Sciatic nerve (tissue), 2 donors: ENCODE measurements at places on chromosomes 6 and 20. TPM values are rescaled to one million over a fixed set of nuclear protein-coding genes. Genes with fewer than 3 reads are reported as not detected.

GRCh38 chr20:57589123-57589727 lies 28.3 kb downstream of the PCK1 start:
- no peak for DNase-seq

DNA sequence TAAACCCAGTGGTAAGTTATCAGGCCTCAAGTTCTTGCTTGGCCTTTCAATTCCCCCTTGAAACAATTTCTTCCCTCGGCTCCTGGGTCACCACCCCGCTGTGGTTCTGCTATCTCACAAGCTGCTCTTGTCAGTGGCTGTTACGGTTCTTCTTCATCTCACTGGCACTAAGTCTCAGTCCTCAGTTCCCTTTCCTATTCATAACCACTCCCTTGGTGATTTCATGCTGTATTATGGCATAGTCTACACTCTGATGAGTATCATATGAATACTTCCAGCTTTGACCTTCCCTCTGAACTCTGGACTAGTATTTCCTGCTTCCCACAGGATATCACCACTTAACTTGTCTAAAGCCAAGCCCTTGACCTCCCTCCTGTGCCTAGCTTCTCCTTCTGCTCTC lies 7.9 kb downstream of the TAAR1 start:
- no peak for DNase-seq

DNA sequence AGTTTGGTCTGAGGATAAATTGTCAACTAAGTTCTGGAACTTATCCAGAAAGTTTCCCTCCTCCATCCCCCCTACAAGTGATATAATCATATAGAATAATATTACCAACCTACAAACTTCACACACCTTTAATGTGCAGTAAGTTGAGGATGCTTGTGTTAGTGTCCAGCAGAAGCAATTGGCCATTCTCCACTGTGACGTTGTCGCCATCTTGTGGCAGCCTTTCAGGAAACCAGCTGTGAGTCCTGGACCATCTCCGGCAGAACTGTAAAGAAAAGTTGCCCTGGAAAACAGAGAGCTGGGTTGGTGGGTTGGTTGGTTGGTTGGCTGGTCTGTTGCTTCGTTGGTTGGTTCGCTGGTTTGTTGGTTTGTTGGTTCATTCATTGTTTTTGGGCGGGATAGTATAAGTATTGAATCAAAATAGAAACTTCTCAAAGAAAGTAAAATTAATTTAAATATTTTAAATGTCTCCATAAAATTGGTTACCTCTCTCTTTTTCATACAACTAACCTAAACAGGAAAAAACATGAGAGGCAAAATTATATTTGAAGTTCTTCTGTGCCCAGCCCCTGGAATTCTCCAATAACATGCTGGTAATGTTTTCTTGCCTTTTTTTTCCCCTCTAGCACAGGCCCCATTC lies 127.5 kb downstream of the PKHD1 start:
- peak; percentile 82 for DNase-seq

The HLA-DQB1 gene
- total RNA-seq = 25.5 TPM

The TGM3 gene
- total RNA-seq = not detected

- no peak for DNase-seq
Observed at GRCh38 chr6:141326426-141326825, 806.3 kb upstream of the GJE1 start.

GRCh38 chr20:62824476-62825332 lies 7.9 kb downstream of the COL9A3 start:
- DNase-seq = no peak

The CALHM4 gene
- not detected for total RNA-seq

DNA sequence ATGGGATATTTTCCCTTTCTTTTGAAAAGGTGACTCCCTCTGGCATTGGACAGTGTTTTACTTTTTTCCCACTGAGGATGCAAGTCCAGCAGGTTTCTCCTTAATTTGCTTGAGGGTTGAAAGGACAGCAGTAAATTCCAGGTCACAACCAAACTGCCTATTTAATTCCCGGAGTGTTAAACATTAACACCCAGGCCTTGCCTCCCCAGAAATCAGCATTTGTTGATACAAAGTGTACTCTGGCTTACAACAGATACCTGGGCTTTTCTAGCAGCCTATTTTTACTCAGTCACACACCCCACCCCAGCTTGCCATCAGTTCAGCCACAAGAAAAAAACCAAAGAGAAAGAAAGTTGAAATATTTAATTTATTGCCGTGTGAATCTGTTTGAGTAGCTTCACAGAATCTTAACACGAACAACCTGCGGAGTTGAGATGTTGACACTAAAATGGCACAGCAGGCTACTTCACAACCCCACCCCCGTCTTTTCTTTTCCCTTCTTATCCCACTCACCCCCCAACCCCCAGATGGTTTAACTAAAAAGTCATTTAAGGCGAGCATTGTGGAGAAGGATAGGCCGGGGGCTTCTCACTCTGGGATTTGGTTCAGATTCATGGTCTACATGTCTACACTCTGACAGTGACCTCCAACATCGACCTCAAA lies 45.7 kb downstream of the MYLIP start:
- no peak for DNase-seq

- DNase-seq = no peak
Observed at GRCh38 chr6:89999154-89999553, 104.9 kb downstream of the GJA10 start.

GRCh38 chr6:167860550-167861226 lies 34.0 kb downstream of the AFDN start:
- DNase-seq = no peak

The LAMA2 gene
- 88.8 TPM for total RNA-seq

The NCOA7 gene
- total RNA-seq = 69.0 TPM

The PRPH2 gene
- 2.4 TPM for total RNA-seq
